ENCODE measurements at places on chromosomes 12 and 14. TPM values are rescaled to one million over a fixed set of nuclear protein-coding genes. Genes with fewer than 3 reads are reported as not detected.
A peak's percentile ranks its signal among the peaks of the same experiment; 100 is the strongest.

- DNase-seq, result no peak
These were observed at the start of gene BIN2 for GRCh38 chr12:51323966-51324895. BIN2 (minus strand) TSS chr12:51324174; CDS start chr12:51324102, 72 bp downstream.

GRCh38 chr14:34539407-34540180 is at the start of gene EAPP:
EAPP (minus strand) TSS chr14:34539701; CDS start chr14:34539628, 73 bp downstream.
- peak; percentile 92 for DNase-seq

TPH2 gene
- polyA plus RNA-seq, result 0.36 TPM

PLA2G1B gene
- polyA plus RNA-seq, result 0.49 TPM

DNA sequence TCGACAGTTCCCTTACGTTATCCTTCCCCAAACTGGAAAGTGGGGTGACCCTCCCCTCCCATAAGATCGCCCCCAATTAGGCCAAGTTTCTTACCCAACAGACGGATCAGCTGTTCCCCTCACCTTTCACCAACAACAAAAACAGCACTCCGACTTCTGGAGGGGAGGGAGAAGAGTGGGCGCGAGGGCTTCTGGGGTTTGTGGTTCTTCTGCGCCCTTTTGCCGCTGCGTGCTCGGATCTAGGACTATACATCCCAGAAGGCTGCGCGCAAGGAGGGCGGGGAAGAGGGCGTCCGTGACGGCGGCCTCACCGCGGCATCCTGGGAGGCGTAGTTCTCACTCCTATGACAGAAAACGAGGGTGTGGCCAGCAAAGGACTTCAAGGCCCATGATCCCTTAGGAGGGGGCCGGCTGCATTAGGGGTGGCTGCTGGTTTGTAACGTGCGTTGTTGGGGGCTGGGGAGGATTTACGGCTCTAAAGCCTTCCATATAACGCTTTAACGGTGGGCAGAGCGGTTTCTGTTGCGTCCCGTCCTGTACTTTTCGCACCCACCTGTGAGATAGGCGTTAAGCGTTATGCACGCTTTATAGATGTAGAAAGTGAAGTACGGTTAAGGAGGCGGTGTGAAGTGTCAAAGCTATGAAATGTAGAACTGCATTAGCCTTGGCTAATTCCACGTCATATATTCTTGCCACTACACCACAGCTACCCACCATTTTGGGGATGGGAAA is at the start of gene CALCOCO1:
Gene CALCOCO1, minus strand, starts transcription at position 143 of the 732 bp plus-strand sequence. CDS start 2,210 bp downstream, outside the sequence.
- peak; percentile 95 for DNase-seq

GRCh38 chr14:76486251-76486743 is 110.4 kb downstream of the ESRRB start:
- no peak for DNase-seq

DNA sequence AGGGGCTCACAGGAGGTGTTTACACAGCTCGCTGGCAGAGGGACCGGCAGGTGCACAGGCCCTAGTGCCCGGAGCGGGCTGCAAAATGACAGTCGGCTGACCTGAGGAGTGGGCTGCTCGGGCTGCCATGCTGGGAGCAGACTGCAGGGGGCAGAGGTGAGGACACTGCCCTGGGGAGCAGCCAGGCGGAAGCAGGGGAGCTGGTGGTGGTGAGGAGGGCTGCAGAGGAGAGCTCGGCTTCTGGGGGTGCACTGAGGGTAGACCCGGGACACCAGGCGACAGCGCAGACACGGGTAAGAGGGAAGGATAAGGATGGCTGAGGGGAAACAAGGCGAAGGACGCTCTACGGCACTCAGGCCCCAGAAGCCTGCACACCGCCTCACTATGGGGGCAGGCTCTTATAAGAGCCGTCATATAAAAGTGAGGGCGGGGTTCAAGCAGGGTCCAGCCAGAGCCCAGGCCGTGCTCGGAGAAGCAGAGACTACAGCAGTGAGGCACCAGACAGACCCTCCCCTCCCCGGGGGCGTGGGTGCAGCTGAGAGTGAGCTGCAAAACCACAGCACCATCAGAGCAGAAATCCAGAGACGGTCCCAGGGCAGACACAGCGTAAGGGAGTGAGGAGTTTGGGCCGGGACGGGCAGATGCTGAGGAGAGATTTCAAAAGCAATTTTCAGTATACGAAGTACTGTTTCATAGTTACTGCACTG is 62.5 kb downstream of the CCDC88C start:
- no peak for DNase-seq

GRCh38 chr12:98244136-98244535 is 271.3 kb upstream of the TMPO start:
- no peak for DNase-seq

DNA sequence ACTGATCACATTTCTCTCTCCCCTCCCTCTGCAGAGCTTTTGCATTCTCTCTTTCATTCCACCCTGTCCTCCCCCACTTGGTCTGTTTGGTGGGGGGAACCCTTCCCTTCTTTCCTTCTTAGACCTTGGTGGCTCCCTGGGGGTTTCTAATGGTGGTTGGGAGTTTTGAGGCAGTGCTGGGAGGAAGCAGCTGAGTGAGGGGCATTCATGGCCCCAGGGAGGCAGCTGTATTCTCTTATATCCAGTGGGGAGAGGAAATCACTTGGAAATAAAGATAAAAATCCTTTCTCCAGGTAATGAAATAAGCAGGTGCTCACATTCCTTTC is 13.3 kb downstream of the NGDN start:
- no peak for DNase-seq

GSG1 gene
- polyA plus RNA-seq, result 0.61 TPM
